ENCODE measurements at places on chromosomes 11 and 22.
A peak's percentile ranks its signal among the peaks of the same experiment; 100 is the strongest.

GRCh38 chr11:77074626-77075221 is 8.0 kb downstream of the CAPN5 start:
- DNase-seq: no peak

DNA sequence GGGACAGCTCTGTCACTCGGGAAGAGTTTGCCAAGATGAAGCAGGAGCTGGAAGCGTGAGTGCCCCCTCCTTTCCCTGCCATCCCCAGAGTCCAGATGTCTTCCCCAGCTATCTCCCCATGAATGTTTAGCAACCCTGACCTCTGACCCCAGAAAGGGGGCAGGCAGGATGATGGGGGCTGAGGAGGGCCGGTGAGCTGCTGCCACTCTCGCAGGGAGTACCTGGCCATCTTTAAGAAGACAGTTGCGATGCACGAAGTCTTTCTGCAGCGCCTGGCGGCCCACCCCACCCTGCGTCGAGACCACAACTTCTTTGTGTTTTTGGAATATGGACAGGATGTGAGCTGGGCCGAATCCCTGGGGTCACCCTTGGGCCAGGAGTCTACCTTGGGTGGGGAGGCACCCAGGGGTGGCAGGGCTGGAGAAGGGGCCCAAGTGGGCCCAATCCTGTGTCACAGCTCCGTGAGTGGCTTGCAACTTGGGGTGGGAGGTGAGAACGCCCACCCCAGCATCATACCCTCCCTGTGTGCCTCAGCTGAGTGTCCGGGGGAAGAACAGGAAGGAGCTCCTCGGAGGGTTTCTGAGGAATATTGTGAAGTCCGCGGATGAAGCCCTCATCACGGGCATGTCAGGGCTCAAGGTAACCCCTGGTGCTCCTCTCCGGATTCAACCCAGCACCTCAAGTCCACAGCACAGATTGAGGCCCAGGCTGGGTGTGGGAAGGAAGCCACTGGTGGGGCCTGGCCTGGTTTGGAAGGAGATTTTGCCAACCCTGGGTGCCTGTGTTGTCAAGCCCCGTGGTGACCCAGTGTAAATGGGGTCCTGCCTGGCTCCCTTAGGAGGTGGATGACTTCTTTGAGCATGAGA is 7.5 kb downstream of the CFL1 start:
- no peak for DNase-seq

GRCh38 chr11:15735706-15736105 is 620.6 kb downstream of the SOX6 start:
- DNase-seq: no peak

- DNase-seq: no peak
Measured at GRCh38 chr22:35204807-35205775, 52.2 kb upstream of the HMGXB4 start.

DNA sequence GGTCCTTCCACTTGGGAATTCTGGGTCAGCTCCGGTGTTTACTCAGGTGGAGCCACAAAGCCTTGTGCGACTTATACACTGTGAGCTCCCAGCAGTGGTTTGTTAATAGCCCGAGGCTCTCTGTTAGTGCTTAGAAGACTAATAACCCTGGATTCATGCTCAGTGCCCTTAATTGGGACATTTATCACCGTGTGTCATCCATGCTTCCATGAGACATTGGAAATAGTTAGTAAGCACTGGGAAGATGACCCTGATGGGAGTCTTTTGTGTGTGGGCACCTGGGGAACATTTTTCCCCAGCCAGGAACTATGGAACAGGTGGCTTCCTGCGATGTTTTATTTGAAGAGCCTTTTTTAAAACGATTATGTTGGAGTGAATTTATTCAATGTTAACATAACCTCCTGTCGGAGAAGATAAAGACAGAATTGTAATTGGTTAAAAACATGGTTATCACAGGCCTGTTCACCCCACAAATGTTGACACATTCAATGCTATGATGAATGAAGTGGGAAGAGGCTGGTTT is 188.9 kb downstream of the MYO18B start:
- DNase-seq: no peak

GRCh38 chr11:64880240-64881001 is 2.0 kb upstream of the EHD1 start:
- DNase-seq: no peak

GRCh38 chr22:22527312-22527711 is 7.2 kb upstream of the ZNF280A start:
- no peak for DNase-seq

- no peak for DNase-seq
Measured at GRCh38 chr11:120682866-120683265, 171.3 kb downstream of the GRIK4 start.

GRCh38 chr22:17774206-17774925 is at the start of gene BID:
Gene BID (minus strand): TSS chr22:17774469. CDS start chr22:17750116, 24,353 bp downstream.
- DNase-seq: no peak

GRCh38 chr11:128904656-128905344 is 13.6 kb downstream of the KCNJ5 start:
- no peak for DNase-seq

- DNase-seq: no peak
Measured at GRCh38 chr11:72305077-72305476, 61.1 kb upstream of the PHOX2A start.

- DNase-seq: no peak
Measured at GRCh38 chr11:131373095-131373725, 2.8 kb downstream of the NTM start.

DNA sequence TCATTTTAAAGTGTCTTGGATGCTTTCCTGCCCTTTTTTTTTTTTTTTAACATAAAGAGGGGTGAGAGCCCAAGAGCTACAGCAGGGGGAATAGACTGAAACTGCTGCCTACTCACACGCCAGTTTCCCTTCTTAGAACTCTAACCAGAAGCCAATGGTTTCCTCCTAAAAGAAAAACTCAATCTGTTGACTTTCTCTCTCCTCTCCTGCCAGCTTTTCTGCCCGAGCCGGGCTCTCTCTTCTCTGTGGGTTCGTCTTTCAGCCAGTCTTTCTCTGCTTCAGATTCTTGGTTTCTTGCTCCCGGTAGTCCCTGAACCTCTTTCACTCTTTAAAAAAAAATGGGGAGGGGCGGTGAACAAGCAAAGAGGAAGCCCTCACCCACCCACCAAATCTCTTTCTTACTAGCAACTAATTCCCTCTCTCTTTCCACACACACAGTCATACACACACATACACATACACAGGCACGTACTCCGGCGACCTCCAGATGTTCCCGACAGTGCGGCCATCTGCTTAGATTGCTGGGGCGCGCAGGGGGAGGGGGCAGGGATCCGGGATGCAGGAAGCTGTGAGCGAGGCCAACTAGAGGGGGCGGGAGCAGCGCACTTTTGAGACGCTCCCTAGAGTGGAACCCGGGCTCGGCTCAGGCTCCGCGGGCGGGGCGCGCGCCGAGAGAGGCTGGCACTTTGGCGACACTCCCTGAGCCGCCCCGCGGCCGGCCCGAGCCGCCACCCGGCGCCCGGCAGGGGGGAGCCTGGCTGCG is 444 bp upstream of the TSKU start:
- no peak for DNase-seq

DNA sequence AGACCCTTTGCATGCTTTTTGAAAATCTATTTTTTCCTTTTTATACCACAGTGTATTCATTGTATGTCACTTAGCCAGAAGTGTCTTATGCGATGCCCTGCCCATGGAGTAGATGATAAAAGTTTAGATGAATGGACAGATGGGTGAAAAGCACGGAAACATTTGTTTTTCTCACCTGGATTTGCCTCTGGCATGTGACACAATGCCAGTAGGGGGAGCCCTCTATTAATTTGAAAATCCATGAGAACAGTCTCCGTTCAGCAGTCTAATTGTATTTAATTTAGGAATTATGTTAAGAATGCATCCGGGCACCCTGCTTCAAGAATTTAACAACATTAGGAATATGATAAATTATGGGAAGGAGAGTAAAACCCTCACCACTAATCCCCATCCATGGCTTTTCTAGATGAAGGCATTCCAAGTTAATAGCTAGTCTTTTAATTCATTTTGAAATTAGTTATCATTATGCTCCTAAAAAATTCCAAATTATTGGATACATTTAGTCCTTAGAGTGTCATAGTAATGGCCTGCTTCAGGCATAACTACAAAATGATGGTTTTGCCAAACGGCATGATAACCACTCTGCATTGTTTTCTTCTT is 55.3 kb upstream of the ALKBH3 start:
- no peak for DNase-seq

DNA sequence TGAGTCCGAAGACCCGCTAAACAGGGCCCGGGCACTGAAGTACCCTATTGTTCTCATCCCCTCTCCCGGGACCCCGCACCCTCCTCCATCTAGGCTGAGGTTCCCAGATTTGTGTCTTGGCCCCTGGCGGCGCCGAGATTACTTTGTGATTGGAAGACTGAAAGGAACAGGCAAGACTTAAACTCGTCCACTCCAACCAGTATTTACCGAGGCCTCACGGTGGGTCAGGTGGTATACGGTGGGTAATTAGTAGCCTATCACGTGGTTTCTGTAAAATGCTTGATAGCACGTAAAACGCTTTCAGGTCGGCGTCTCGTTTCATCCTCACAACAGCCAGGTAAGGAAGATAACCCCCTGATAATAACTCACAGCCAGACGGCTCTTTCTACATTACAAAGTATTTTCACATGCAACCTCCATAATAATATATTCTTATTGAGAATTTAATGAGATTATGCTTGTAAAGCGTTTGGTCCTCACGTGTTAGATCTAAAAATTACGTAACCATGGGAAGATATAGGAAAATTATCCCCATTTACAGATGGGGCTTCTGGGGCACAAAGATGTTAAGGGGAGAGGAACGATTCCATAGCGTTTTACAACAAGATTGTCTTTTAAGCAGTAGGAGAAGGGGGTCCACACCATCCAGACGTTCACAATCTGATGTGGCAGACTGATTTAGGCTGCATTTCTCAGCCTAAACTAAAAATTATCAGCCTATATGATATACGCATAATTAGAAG is 642 bp upstream of the PIK3C2A start:
- no peak for DNase-seq

GRCh38 chr22:26169315-26170111 is at the start of gene SEZ6L:
Gene SEZ6L (plus strand): TSS chr22:26169462. CDS start chr22:26169670, 208 bp downstream.
- no peak for DNase-seq

DNA sequence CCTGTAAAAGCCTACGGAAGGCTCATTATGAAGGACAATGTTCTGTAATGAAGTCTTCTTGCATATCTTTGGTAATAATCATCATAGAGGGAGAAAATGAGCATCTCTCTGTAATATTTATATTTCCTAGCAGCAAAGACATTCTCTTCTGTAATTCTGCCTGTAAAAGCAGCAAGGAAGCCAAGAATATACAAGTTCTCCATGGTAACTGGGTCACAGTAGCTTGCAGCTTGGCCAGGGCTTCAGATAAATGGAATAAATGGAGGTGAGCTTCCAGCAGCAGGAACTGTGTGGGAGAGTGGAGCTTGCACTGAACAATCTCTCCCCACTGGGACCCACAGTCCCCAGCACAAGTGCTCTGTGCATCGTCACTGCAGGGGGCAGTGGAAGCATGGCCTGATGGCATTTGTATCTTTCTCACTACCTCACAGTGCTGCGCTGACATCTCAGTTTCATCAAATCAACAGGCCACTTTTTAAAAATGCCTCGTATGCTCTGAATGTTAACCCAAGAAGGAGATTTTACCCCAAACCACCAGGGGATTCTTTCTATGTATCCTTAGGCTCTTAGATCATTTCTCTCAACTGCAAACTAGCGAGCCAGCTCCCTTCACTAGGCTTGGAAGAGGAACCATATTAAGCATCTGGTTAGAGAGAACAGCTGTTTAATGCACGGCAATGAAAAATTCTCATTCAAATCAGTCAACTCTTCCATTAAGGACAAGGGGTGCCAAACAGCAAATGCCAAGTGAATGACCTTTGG is 1059.7 kb downstream of the OPCML start:
- no peak for DNase-seq

DNA sequence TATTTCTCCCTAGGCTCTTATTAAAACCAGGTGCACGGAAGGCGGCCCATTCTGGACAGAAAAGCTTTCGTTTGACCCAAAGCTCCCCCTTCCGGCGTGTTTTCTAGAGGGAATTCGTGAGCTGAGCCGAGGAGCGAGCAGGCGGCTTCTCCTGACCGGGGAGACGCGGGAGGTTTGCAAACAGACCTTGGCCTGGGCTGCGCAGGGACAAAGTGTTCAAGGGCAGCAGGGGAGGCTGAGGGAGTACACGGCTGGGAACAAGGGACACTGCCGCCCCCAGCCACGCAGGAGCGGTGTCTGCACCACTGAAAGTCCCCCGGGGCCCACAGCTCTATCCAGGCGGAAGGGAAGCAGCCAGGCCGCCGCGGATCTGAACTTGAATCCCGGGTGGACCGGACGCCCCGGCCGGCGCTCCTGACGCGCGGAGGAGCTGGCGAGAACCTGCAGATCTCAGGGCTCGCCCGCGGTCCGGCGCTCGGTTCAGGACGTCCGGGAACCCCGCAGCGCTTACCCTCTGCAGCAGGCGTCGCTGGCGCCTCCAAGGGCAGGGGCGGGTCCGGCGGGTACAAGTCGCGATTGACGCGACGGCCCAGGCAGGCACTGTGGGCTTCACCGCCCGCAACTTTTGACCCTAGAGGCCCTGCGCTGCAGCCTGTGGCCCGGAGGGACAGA is 101.9 kb downstream of the WT1 start:
- DNase-seq: peak; percentile 20

- DNase-seq: no peak
Measured at GRCh38 chr11:35182317-35182939, 43.5 kb downstream of the CD44 start.

GRCh38 chr11:18347471-18348125 is 25.2 kb downstream of the GTF2H1 start:
- DNase-seq: no peak

DNA sequence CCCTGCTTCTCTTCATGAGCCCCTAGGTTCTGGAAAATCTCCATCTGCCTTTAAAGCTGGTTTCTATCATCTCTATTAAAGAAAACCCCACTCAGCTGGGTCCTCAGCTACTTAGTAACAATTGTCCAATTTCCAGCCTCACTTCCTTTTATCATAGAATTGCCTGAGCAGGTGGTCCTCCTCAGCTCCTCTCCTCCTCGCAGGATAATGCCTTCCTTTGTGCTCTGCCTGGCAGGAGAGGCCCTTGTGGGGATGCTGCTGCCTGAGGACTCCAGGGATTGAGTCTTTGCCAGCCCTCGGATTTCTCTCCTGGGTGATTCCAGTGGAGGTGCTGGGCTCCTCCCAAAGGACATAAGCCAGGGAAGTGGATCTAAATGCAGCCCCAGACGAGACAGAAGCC is 448.3 kb downstream of the INSC start:
- no peak for DNase-seq

GRCh38 chr11:57330029-57330428 is 5.3 kb upstream of the TNKS1BP1 start:
- no peak for DNase-seq

GRCh38 chr22:19149047-19149883 is 827 bp downstream of the GSC2 start:
- no peak for DNase-seq

GRCh38 chr22:25844601-25845000 is 102.6 kb downstream of the MYO18B start:
- DNase-seq: no peak

DNA sequence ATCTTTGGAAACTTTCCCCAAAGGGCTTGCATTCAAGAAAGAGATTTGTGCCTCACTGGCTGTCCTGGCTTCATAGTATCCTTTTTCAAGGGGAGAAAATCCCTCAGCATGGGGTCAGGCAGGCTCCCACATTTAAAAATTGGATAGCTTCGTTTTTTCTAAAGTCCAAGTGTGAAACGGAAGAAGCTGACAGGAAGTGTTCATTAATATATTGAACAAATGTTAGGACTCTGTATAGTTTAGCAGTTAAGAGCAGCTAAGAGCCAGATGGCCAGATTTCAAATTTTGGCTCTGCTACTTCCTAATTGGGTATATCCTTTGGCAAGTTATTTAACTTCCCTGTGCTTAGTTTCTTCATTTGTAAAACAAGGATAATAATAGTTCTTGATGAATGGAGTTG is 354.9 kb upstream of the FAT3 start:
- DNase-seq: no peak

Data from activated CD4-positive, alpha-beta T cell treated with anti-CD3 and anti-CD28 coated beads, Interleukin-2, amount 50 U/mL, for 24 hours (primary cell).